ENCODE measurements at places on chromosomes 2 and 18.

GRCh38 chr2:36432479-36432878, 76.9 kb downstream of the CRIM1 start:
- DNase-seq = no peak

DNA sequence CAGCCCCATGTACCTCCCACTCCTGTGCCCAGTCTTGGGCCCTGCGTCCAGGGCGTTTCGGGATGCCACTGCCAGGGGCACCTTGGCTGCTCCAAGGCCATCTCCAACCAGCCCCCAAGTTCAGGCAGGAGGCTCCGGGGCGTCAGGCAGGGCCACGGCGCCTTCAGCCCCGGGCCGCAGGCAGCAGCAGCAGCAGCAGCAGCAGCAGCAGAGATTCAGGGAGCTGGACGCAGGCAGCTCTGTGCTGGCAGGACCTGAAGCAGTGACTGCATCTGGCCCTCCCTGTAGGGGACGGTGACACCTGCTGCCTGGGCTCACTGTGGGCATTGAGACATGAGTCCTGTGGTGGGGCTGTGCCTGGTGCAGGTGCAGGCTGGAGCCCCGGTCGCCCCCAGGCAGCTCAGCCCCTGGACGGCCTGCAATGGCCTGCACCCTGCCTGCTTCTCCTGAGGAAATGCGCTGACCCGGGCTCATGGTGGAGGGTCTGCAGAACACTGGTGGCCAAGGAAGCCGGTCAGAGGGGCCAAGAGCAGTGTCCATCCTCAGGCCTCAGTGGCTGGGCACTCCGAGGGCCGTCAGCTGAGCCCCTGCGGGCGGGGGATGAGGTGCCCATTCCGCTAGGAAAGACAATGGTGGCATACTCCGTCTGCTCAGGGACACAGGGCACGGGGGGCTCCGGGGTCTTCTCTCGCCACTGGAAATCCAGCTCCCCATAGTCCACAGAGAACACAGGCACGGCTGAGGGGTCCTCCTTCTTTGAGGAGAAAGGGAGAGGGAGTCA, 8.0 kb downstream of the PDCD1 start:
- no peak for DNase-seq

DNA sequence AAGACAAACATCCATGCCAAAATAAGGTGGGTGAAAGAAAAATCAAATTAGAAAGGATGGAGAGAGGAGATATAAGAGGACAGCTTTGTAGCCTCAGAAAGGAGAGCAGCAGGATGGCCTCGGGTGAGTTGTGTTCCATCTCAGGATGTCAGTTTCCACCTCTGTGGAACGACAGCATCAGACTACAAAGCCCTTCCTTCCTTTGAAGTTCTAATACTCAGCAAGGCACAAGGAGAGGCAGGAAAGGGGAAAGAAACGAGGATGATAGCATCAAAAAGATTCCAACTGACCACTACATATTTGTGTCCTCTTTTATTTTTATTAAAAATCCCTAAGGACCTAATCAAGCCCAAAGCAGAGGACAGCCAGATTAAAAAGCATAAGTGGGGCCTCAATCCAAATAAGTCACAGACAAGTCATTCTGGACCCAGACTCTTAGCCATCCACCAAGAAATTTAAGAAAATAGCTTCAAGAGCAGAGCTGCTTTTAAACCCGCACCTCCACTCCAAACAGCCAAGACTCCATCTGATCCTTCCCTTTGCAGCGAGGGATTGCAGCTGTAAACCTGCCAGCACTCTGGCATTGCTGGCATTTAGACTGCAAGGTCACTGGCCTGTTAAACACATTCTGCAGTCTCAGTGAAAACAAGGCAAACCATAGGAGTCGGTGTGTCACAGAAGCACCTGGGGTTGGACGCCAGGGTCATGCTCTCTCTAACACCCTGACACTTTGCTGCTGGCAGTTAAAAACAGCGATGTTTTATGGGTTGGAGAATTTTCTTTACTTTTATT, 314.5 kb upstream of the CHAC2 start:
- no peak for DNase-seq

DNA sequence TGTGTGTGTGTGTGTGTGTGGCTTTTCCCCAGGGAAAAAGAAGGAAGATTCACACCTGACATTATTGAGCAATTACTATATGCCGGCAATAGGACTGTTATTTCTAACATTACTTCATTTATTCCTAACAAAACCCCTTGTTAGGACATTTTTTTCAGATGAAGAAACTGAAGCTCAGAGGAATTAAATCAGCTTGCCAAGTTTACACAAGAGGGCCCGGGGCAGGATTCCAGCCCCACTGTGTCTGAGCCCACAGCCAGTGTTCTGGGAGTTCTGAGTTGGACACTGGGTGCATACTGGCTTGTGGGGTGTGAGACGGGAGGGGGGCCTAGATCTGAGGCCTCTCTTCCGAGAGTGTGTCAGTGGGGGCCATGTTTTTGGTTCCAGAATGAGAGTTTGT, 9.9 kb downstream of the TOGARAM2 start:
- DNase-seq = peak; percentile 31

DNA sequence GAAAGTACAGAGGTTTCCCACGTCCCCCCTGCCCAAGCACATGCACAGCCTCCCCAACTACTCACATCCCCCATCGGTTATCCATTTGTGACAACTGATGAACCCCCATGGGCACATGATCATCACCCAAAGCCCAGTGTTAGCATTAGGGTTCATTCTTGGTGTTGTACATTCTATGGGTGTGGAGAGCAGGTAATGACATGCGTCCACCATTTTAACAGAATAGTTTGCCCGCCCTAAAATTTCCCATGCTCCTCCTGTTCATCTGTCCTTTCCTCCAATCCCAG, 74.3 kb downstream of the LONRF2 start:
- DNase-seq = no peak

DNA sequence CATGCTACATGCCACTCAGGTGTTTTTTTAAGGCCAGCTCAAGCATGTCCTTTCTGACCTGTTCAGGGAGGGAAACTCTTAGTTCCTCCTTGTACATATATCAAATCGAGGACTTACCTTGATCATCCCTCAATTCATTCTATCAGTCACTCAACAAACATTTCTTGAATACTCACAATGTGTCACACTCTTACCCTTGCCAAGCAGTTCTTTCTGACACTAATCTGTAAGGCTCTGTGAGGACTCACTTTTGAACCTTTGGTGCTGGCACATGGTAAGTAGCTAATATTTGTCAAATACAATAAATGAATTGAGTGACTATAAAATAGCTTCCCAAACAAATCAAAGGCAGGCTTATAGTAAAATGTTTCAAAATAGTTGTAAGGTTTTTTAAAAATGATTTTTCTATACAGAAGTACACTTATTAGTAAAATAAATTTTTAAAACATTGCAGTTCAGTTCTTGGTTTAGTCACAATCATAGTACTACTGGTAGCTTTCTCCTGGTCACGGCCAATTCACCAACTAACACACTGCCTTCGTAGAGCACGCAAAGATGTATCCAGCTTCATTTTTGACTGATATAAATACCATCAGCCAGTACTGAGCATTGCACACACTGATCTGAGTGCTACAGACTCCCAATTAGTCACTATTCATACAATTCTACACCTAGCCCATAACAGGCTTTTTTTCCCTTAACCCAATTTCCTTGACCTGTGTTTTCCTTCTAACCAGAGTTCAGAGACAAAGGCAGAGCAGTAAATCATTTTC, 50.9 kb downstream of the ZEB2 start:
- no peak for DNase-seq

DNA sequence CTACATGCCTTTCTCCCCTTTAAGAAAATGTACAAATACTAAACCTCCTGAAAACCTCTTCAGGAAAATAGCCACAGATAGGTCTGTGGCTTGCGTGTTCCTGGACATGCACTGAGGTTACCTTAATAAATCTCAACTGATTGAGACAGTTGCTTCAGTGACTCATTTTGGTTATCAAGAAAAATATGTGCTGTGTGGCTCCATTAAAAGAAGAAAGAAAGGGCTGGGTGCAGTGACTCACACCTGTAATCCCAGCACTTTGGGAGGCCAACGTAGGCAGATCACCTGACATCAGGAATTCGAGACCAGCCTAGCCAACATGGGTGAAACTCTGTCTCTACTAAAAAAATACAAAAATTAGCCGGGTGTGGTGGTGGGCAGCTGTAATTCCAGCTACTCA, 27.1 kb downstream of the CREG2 start:
- no peak for DNase-seq

DNA sequence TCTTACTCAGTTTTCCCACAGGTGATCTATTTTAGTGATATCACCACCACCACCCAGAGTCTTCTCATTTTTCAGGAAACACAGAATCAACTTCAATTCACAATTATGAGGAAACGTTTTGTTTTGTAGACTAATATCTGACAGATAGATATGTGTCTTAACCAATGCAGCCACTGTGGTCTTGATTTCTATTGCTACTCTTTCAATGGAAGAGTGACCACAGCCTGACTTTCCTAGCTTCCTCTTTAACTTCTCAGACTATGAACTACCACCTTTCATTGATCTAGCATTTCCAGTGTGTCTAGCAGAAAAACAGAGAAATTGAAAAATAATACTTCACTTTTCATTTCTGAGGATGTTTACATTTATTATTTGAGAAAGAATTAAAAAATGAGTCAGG, 20.5 kb downstream of the ADAM17 start:
- no peak for DNase-seq

DNA sequence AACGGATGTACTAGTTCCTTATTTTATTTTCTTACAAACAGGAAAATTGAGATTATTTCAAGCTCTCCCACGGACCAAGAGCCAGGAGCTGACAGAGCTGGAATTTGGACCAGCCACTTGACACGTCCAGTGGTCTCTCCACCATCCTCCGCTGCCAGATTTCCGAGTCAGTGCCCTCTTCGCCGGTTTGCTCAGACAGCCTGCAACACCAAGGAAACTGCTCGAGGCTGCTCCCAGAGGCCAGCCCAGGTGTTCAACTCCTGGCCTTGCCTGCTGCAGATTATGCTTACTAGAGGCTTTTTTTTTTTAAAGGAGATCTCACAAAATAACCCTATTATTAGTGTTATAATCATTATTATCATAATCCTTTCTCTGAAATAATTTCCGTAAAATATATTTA, 779.8 kb downstream of the RNF144A start:
- DNase-seq = no peak

DNA sequence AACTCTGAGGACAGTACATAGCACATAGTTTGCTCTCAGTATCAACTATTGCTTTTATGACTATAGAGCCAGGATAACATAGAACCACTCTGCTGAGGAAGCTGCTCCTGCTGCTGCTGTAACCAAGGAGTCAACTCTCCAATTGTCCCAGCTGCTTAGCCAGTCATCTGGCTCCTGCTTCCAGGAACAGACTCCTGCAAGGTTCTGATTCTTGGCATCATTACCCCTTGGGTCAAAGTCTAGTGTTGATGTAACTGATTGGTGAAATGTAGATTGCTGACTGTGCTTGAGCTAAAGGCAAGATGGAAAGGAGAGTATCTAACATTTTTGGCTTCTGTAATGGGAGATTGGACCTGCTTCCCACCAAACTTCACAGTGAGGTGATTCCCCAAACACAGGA, 261.9 kb upstream of the FSHR start:
- DNase-seq = no peak

DNA sequence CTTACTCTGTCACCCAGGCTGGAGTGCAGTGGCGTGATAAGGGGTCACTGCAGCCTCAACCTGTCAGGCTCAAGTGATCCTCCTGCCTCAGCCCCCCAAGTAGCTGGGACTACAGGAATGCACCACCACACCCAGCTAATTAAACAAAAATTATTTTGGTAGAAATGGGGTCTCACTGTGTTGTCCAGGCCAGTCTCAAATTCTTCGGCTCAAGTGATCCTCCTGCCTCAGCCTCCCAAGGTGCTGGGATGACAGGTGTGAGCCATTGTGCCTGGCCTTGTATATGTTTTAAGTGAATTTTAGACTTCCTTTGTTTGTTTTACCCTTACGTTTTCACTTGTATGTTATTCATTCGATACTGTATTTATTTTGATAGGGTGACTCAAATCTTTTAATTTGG, 34.7 kb upstream of the ITSN2 start:
- no peak for DNase-seq

GRCh38 chr2:138853761-138854160, 73.6 kb upstream of the NXPH2 start:
- no peak for DNase-seq

DNA sequence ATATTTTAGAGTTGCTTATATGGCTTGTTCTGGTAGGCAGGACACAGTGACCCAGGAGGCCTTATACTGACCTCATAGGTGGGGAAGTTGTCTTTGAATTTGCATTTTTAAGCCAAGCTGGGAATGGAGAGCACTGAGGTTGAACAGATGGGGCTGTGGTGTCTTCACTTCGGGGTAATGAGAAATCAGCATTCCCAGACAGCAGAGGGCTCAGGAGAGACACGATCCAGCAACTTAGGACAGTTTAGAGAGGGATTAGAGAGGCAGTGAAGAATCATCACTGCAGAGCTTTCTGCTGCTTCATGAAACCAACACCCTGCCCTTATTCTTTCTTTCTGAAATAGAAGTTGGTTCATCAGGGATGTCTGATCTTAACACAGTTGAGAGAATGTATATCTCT, 202.4 kb downstream of the TDRD15 start:
- no peak for DNase-seq

- peak; percentile 47 for DNase-seq
Observed at GRCh38 chr2:28233164-28233676, 159.4 kb upstream of the FOSL2 start.

DNA sequence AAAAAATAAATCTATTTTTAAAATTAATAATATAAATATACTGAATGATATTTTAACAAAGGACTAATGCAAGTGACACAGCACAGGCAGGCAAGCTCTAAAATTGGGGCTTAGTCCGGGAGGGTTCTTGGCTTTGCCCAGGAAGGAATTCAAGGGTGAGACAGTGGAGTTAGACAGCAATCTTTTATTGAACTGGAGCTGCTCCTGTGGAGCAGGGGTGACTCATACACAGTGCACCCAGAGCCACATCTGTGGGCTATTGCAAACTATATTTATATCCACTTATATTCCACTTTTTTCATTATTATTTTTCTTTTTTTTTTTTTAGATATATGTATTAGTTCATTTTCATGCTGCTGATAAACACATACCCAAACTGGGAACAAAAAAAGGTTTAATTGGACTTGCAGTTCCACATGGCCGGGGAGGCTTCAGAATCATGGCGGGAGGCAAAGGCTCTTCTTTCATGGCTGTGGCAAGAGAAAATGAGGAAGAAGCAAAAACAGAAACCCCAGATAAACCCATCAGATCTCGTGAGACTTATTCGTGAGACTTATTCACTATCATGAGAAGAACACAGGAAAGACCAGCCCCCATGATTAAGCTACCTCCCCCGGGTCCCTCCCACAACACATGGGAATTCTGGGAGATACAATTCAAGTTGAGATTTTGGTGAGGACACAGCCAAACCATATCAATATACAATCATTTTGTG, 437.1 kb downstream of the BCL11A start:
- peak; percentile 35 for DNase-seq

GRCh38 chr18:56891116-56891515, 240.0 kb downstream of the WDR7 start:
- DNase-seq = no peak

- DNase-seq = no peak
Observed at GRCh38 chr18:27645929-27646328, 460.8 kb upstream of the CHST9 start.

Measured in fibroblast of skin of scalp (primary cell).